Myometrial cell (primary cell): ENCODE measurements at places on chromosomes 16 and 17. TPM values are rescaled to one million over a fixed set of nuclear protein-coding genes. Genes with fewer than 3 reads are reported as not detected.

The ZPBP2 gene
- total RNA-seq: not detected in 2 replicates

The NPIPA7 gene
- 0.58 and 1.2 TPM in 2 replicates for total RNA-seq

The TSNAXIP1 gene
- under 0.01 and 1.4 TPM in 2 replicates for total RNA-seq

The TTYH2 gene
- 2.3 and 11.8 TPM in 2 replicates for total RNA-seq

The SPAG5 gene
- 43.2 and 48.1 TPM in 2 replicates for total RNA-seq

The ADAD2 gene
- total RNA-seq: not detected in 2 replicates

The KRT31 gene
- total RNA-seq: not detected in 2 replicates

The TBC1D3I gene
- total RNA-seq: not detected in 2 replicates

The SEPTIN12 gene
- not detected in 2 replicates for total RNA-seq

The LDHD gene
- total RNA-seq: 0.86 and 4.1 TPM in 2 replicates

The APRT gene
- total RNA-seq: 158 and 223 TPM in 2 replicates

The MT1G gene
- total RNA-seq: 57.4 and 95.7 TPM in 2 replicates

The CCNF gene
- total RNA-seq: 23.4 and 25.2 TPM in 2 replicates

The SMTNL2 gene
- not detected in 2 replicates for total RNA-seq

The PKMYT1 gene
- 13.3 and 24.8 TPM in 2 replicates for total RNA-seq

The TMEM100 gene
- total RNA-seq: 1.4 and 1.9 TPM in 2 replicates

The CCL17 gene
- not detected in 2 replicates for total RNA-seq

The HLF gene
- total RNA-seq: not detected in 2 replicates

The SPN gene
- not detected in 2 replicates for total RNA-seq

The NEUROD2 gene
- total RNA-seq: not detected in 2 replicates
